ENCODE measurements at places on chromosomes 16 and 17. TPM values are rescaled to one million over a fixed set of nuclear protein-coding genes. Genes with fewer than 3 reads are reported as not detected.

Gene CCL17
- polyA plus RNA-seq, result not detected

Gene OR1F1
- not detected for polyA plus RNA-seq

Gene CPNE7
- not detected for polyA plus RNA-seq

Gene KRT33A
- polyA plus RNA-seq, result not detected

Gene TP53TG3B
- polyA plus RNA-seq, result not detected

Gene TBC1D3D
- polyA plus RNA-seq, result not detected

Gene SDR42E1
- polyA plus RNA-seq, result 2.2 TPM

Gene APPBP2
- 24.4 TPM for polyA plus RNA-seq

Gene ADORA2B
- polyA plus RNA-seq, result 1.2 TPM

Gene PLLP
- polyA plus RNA-seq, result 1.1 TPM

Gene CCL4L2
- polyA plus RNA-seq, result not detected

Gene MYH8
- polyA plus RNA-seq, result not detected

Gene KRTAP1-5
- polyA plus RNA-seq, result not detected

Gene KLHL10
- polyA plus RNA-seq, result 0.16 TPM

Gene PLA2G10
- 0.24 TPM for polyA plus RNA-seq

Gene EPX
- polyA plus RNA-seq, result not detected

Gene ACSF2
- polyA plus RNA-seq, result 28.6 TPM

Gene TNRC6C
- polyA plus RNA-seq, result 3.0 TPM

Gene SPIRE2
- polyA plus RNA-seq, result 0.19 TPM

Gene TSNAXIP1
- polyA plus RNA-seq, result not detected

Gene CBX4
- polyA plus RNA-seq, result 4.1 TPM

Gene KRTAP2-1
- not detected for polyA plus RNA-seq

Gene SPATA22
- not detected for polyA plus RNA-seq

Gene ABCC1
- polyA plus RNA-seq, result 5.8 TPM

Gene KRT27
- polyA plus RNA-seq, result not detected

Gene ALOX12B
- 0.41 TPM for polyA plus RNA-seq

Gene COX4I1
- 1,007 TPM for polyA plus RNA-seq

Gene KRT31
- polyA plus RNA-seq, result not detected

Gene HEATR9
- polyA plus RNA-seq, result not detected

Gene SPNS3
- polyA plus RNA-seq, result 0.94 TPM

Gene SMURF2
- polyA plus RNA-seq, result 3.2 TPM

Gene MYH1
- not detected for polyA plus RNA-seq

Gene KRTAP16-1
- not detected for polyA plus RNA-seq
